ENCODE measurements at places on chromosomes 3 and 15.

DNA sequence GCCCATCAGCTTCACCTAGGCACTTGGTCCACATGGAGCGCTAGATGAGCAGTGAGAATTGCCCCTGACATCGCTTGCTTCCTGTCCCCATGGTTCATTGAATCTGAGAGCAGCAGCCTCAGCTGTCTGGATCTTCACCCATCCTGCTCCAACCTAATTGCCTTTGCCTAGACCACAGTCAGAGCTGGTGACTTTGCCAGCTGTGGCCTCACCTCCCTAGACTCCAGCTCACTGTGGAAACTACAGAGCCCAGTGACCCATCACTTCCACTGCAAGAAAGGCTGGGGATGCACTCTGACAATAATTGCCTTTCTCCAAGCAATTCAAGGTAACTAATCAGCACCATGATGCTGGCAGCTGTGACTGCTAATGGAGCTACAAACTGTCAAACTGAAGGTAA is 30.6 kb upstream of the SLC6A1 start:
- DNase-seq: no peak

DNA sequence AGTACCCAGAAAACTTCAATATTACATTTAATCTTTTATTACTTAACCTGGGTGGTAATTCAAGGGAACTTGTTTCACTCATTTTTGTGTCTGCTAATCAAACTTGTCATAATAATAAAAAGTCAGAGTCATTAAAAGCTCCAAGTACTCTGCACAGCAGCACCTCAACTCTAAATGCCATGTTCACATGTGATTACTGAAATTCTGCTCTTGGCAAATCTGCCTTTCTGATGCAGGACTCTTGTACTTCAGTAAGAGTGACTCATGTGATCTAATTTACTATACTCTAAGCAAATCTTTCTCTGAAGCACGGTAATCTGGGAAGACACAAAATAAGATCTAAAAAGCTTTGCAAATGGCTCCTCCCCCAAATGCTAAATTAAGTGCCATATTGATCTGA is 6.4 kb downstream of the ROBO1 start:
- no peak for DNase-seq

- no peak for DNase-seq
Observed at GRCh38 chr15:93515256-93516051, 426.4 kb upstream of the RGMA start.

DNA sequence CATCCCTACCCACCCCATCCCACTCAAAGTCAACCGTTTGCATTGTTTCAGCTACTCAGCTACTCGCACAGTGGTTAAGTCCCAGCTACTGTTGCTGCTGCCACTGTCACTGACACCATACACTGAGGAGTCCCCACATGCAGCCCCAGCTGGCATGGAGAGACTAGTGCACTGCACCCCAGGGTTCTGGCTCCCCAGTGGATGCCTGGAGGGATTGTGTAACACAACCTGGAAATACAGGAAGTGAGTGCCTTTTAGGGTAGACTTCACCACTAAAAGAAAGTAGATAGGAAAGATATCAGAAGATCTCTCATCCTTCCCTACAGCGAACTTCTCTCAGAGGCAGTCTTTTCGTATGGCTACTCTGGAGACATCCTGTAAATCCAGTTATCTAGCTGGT is 169.2 kb upstream of the STRIT1 start:
- DNase-seq: no peak

GRCh38 chr15:63972801-63973200 is 73.5 kb downstream of the DAPK2 start:
- no peak for DNase-seq

DNA sequence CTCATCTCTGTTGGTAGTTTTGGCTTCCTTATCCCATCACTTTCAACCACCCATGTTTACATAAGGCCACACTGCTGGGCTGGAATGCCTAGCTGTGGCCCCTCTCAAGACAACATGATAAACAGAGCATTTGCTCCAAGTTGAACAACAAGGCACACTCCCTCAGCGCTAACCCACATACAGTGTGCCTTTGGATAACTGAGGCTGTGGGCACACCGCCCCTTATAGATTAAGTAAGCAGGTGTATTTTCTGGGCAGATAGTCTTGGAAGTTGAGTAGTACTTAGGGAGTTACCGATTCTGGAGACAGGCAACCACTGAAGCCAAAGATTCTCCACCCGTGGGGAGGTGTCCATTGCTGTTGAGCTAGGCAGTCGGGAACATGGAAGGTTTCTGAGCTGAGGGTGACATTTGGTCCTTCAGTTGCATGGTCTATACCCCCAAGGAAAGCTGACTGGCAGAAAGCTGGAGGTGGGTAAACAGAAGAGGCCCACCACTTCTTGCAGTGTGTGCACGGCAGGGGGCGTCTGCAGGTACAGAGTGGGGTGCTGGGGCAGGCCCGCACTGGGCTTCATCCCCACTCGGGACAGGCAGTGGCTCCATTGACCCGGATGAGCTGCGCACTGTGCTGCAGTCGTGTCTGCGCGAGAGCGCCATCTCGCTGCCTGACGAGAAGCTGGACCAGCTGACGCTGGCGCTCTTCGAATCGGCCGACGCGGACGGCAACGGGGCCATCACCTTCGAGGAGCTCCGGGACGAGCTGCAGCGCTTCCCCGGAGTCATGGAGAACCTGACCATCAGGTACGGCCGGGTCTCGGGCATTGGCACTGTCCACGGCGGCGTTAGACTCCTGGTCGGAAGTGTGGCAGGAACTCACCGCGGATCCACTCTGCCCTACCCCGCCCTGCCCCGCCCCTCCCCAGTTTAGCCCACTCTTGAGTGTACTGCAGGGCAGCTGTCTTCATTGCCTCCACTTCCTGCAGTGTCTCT is 16.8 kb downstream of the NOX5 start:
- DNase-seq: no peak

GRCh38 chr3:70064194-70064779 is 64.8 kb downstream of the SAMMSON start:
- no peak for DNase-seq

GRCh38 chr15:96165081-96165480 is 165.4 kb upstream of the NR2F2 start:
- DNase-seq: no peak

DNA sequence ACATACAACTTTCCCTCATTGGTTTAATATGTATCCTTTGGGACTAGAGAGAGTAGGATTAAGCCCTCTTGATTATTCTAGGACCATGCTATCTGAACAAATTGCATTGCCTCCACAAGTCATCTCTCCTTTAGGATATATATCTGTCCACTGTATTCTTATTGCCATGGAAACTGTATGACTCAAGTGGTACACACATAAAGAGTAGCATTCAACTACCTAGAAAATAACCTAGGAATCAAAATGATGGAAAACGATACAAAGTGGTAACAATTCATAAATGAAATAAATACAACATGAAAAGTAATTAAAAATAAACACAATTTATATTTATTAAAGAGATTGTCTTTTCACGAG is 212.1 kb upstream of the P2RY1 start:
- DNase-seq: no peak

- DNase-seq: no peak
Observed at GRCh38 chr3:177789500-177789899, 592.2 kb upstream of the TBL1XR1 start.

DNA sequence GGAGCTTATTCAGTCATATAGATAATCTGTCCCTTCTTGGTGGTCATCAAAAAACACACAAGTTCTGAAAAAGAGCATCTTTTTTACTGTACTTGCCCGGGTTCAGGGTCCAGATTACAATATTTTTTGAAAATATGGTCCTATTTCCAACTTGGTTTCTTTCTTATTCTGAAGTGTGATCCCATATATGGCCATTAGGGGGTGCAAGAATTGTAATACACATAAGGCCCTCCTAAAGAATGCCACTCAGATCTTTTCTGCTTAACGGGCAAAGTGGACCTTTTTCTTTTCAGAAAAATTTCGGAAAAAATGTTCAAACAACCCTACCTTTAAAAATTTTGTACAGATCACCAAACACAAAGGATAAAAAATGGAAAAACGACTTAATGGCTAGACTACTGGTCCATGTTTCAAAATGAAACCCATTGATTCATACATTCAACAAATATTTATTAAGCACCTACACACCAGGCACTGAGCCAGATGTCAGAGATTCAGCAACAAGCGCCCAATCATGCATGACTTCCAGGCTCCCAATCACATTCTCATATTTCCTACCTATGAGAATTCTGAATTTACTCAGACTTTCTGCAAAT is 102.0 kb upstream of the MYRIP start:
- no peak for DNase-seq

GRCh38 chr3:179967622-179968021 is 69.1 kb downstream of the PEX5L start:
- DNase-seq: no peak

DNA sequence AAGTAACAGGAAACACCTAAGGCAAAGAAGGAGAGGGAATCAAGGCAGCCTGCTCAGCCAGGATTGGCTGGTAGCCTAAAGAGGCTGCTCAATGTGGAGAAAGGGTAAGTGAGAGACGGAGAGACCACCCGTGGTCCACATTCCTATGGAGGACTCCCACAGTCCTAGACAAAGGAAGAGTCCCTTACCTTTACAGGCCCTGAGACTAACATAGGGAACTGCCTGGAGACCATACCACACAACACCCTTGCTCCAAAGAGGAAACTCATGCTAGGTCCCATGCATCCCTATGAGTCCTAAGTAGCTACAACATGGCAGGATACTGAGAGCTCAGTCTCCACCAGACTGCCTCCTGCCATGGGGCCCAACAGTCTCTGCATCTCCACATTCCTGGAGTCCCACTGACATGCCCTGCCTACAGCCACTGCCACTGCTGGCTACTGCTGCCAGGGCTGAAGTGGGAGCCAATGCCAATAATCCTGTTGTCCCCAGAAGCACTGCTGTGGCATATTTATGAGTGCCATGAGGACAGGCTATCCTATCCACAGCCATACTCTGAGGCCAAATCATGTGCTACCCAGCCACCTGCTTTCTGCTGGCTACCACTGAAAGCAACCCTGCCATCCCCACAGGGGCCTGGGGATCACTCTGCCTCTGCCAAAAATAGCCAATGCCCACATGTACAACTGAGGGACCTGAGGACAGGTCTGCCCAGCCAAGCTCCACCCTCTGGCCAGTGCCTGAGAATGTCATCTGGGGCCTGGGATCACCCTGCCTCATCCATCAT is 45.0 kb downstream of the COPS2 start:
- no peak for DNase-seq

DNA sequence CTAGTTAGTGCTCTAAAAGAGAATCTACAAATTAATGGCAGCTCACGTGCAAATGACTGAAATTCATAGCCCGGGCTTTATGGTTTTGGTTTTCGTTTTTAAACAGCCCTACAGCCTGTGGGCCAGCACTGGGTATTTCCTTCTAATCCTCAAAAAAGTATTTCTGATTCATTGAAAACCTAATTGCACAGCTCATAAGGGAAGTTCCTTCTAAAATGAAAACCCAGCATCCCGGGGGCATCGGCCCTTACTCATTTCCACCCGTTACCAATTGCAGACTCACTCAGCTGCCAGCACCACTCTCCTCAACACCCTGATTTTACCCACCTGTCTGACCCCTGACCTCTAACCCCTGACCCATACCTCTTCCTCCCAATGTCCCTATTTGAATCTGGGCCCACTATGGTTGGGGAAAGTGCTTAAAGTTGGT is 59.5 kb upstream of the ZNF148 start:
- DNase-seq: no peak

DNA sequence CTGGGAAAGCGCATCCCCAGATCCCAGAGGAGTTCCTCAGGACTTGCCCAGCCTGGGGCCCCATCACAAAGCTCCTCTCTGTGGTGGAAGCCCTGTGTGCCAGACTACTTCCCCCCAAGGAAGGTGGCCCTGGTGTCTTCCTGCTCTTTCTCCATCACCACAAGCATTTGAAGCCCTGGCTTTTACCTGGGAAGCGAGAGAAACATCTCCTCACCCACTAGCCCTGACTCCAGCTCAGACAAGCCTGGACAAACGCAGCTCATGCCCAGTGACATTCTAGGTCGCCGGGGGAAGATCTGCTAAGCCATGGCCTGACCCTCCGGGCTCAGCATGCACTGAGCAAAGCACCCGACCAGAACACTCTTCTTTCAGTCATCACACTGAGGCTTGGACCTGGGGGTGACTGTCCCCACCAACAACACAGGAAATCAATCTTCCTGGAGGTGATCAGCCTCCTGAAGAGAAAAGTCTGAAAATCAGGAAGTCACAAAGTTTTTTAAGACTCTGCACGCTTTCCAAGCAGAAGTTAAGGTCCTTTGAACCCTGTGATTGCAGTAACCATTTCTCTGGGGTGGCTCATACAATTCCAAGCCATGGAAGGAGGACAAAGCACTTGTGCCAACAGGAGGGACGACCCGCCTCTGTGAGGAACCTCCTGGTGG is 40.8 kb downstream of the KLHL25 start:
- DNase-seq: no peak

GRCh38 chr3:54178376-54178775 is 56.0 kb downstream of the CACNA2D3 start:
- DNase-seq: no peak

DNA sequence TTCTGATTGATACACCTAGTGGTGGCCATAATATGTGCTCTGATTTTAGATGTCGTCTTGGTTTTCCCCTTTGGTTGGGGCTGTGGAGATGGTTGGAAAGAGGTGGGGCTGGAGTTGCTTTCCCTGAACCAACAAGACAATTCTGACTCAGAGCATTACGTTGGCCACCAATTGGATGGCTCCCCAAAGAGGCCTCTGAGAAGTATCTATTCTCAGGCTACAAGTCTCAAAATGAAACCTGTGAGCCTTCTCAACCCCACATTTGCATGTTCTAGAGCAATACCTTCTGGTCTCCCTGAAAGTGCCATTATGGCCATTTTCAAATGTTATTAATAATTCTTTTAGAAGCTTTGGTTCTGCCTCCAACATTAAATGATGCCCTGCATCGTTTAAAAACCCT is 188.4 kb upstream of the WNT5A start:
- no peak for DNase-seq

DNA sequence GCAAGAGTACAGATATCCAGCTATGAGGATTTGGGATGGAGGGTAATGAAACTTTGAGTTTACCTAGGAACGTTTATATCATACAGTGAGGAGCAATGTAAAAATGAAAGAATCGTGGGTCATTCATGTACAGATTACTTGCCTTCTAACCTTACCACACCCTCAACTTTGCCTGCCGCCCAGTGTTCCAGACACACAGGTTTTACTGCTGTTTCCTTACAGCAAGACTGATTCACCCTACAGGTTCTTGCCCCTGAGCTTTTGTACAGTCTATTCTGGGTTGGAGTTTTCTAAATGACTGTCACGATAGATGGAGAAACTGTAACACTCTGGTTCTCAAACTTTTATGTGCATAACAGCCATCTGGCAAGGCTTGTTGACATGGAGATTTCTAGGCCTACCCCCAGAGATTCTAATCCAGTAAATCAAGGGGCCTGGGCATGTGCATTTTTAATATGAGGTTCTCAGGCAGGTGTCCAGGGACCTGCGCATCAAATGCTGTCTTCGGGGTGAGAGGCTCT is 6.6 kb upstream of the TPRG1 start:
- no peak for DNase-seq

GRCh38 chr3:156353563-156353962 is 201.4 kb downstream of the SSR3 start:
- no peak for DNase-seq

DNA sequence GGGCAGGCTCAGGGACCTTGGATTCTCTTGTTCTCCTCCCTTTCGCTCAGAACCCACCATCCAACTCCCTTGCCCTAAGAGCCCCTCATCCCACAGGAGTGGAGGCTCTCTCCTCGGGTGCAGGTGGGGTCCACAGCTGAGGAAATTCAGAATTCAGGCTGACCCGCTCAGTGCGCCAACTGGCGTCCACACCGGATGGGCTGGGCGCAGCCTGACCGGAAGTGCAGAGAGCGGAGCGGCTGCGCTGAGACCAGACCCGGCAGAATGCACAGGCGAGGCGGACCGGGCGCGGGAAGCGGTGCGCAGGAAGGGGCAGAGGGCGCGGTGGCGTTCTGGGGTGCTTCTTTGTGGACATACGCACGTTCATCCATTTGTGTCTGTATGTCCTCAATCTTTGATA is 210.4 kb upstream of the NDN start:
- DNase-seq: no peak

All from SIG-M5 (cell line).